Muscle of arm (tissue), 14 donors: ENCODE measurements at places on chromosomes 5 and 9. TPM values are rescaled to one million over a fixed set of nuclear protein-coding genes. Genes with fewer than 3 reads are reported as not detected.
A peak's percentile ranks its signal among the peaks of the same experiment; 100 is the strongest.

DNA sequence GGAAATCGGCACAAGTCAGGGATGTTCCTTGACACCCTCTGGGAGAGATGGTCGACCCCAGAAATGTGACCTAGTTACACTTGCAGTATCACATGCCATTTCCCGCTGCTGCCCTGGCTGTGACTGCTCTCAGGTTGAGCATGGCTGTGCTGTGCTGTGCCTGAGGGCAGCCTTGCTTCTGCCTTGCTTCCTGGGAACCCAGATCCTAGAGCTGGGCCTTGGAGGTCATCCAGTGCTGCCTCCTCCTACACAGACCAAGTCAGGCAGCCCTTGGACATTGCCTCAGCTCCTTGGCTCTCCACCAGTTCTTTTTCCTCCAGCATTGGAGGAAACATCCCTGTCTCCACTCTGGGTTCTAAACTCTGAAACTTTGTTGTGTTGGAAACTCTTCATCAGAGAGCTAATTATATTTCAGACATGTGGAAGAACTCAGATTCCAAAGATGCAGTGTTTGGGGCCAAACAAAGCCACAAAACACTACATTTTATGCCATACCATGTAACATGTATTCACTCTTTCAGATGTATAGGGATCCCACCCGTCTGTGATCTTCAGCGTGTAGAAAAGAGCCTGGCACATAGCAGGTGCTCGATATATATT is 6.1 kb downstream of the MAMDC2 start:
- DNase-seq = peak; percentile 58

DNA sequence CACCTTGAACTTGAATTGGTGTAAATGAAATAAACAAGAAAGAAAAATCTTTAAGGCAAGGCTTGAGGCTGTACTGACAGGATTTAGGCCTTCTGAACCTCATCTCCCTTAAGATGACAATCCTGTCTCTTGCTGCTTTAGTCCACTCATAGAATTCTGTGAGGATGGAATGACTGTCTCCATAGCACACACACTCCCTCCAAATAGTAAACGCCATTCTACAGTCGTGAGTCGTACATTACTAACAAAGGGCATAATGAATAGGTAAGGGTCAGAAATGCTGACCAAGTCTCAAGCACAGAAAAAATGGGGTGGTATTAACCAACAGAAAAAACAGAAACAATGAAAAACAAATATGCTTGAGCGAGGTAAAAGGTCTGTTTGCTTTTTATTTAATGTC is 71.8 kb upstream of the SIMC1 start:
- no peak for DNase-seq

DNA sequence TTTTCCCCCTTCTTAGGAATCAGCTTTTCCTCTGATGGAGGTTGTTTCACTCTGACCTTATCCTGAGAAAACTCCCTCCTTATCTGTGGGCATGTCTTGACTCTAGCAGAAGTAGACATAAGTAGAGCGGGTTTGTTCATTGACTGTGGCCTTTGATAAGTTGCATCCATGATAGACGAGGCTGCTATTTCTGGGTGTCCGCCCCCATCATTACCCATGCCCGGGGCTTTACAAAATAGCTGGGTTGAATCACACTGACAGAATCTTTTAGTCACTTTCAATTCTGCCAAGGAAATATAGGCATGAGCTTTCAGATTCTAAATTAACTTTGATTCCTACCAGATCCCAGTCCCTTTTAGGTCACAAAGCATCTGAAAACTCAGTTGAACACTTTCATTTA is 223.8 kb downstream of the SEC61B start:
- DNase-seq = no peak

- no peak for DNase-seq
Observed at GRCh38 chr5:172444626-172445365, 9.5 kb downstream of the SH3PXD2B start.

DNA sequence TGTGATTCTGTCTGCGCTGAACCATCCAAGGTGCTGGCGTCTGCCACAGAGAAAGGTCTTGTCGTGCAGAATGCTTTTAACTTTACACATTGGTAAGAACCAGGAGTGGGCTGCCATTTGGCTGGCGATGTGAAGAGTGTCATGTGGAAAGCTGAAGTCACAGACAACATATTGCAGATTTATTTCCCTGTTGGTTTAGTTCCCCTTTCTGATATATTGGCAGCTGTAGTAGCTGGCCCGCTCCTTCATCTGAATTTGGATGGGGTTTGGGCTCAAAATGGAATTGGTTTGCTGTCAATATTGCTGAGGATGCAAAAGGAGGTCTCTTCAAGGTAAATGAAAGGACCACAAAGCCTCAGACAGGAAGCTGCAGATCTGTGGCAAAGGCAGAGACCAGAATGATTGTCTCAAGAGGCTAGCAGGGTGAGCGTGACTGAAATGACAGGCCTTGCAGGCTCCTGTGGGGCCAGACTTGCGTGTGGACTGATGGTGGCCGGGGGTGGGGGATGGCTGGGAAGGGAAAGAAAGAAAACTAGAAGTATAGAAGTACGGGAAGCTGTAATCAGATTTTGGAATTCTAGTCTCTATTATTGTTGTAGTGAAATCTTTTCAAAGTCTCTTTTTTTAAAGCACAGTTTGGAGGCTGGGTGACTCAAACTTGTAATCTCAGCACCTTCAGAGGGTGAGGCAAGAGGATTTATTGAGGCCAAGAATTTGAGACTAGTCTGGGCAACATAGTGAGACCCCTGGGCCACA is 25.1 kb upstream of the CD180 start:
- DNase-seq = no peak

DNA sequence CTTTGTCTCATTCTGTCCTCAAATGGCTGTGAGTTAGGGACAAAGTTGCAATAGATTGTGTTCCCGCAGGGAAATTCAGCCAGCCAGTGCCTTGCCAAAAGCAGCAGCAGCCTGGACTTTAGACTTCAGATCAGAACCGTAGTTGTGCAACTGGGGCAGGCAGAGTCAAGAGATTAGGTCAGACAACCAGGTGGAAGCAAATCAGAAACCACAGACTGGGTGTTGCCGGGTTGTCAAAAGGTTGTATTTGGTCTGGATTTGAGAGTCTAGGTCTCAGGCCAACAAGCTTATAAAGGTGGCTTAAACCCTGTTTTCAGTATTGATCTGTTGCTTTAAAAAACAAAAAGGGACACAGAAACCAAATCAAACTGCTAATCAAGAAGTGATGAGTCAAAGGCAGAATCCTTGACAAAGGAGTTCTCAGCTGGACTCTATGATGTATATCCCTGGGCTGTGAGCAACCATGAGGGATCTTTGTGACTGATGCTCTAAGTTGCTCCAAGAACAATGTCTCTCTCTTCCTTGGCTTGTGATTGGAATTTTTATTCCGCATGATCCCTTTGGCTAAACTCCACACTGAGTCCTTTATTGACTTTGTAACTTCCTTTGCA is 20.9 kb downstream of the RFK start:
- peak; percentile 77 for DNase-seq

GRCh38 chr9:20043035-20043434 is 254.2 kb upstream of the SLC24A2 start:
- DNase-seq = no peak

- no peak for DNase-seq
Observed at GRCh38 chr9:120645760-120646159, 65.8 kb upstream of the CDK5RAP2 start.

DNA sequence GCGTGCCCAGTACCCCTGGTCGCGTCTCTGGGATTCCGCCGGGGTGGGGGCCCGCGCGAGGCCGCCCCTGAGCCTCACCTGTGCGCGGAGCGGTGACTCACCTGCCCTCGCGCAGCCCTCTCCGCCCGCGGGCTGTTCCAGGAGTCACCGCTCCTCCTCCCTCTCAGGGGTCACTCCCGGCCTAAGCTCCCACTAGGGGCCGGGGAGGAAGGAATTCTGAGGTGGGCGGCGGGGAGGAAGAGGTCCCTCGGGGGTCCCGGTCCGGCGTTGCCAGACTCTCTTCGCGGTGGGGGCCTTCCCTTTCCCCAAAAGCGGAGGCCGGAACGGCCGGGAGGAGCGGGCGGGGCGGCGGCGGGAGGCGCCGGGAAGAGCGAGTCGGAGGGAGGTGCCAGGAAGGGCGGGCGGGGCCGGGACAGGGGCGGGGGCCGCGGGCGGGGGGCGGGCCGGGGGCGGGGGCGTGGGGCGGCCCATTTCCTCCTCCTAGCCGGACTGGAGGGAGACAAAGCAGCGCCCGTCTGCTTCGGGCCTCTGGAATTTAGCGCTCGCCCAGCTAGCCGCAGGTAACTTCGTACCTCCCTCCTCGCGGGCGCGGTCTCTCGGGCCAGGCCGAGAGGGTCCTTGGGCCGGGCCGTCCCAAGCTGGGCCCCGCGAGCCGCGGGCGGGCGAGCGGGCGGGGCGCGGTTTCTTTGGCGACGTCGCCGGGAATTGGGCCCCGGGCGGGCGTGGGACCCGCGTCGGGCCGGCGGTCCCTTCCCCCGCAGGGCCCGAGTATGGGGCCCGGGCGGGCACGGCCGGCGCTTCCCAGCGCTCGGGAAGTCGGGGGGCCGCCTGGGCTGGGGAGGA is at the start of gene CTNNA1:
Gene CTNNA1 (plus strand): TSS at position 475 of the 843 bp plus-strand sequence. CDS start 28,500 bp downstream, outside the sequence.
- DNase-seq = peak; percentile 81

DNA sequence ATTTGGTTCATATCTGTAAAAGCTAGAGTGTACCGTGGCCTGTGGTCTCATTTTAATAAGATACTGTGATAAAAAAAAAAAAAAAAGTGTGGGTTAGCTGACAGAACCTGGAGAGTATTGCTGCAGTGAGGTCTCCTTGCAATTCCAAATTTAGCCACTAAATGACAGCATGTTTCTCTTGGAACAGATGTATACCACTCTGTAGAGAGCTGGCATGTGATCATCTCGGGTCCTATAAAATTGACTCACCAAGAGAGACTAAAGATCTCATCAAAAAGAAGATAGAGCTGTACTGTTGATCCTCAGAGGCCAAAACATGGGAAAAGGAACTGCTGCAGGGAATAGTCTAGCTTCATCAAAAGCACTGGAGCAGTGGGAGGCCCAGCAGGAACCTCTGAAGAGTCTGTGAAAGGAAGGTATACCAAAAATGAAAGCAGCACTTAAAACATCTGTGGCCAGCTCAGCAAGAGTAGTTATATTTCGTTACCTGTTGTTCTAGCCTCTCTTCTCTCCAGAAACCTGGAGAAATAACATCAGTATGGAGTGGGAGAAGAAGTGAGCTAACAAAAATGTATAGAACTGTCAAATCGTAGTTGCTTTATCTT is 826.8 kb downstream of the EFNA5 start:
- DNase-seq = no peak

DNA sequence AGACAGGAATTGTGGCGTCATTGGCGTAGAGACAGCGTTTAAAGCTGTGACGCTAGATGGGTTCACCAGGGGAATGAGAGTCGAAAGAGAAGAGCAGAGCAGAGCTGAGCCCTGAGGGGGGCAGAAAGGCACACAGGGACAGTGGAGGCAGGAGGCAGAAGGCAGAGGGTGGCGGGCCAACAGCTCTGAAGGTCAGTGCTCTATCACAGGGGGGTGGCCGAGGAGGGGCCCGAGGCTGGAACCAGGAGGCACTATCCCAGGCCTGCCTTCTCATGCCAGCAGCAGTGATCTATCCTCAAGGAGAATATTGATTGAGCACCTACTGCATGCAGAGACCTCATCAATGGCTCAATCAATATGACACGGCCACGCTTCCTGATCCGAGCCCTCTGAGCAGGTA is 132.4 kb downstream of the KCNIP1 start:
- DNase-seq = no peak

Gene PLAA
- polyA plus RNA-seq = 38.3 TPM

Gene PPP1R26
- polyA plus RNA-seq = 12.8 TPM

Gene GNE
- 15.4 TPM for polyA plus RNA-seq

Gene UBE2QL1
- 3.5 TPM for polyA plus RNA-seq
